ENCODE measurements at places on chromosomes 16 and 17.
A peak's percentile ranks its signal among the peaks of the same experiment; 100 is the strongest.

GRCh38 chr17:14042411-14042810, 26.9 kb upstream of the COX10 start:
- no peak for DNase-seq

GRCh38 chr17:49227436-49228261, 2.9 kb downstream of the PHOSPHO1 start:
- DNase-seq: no peak

DNA sequence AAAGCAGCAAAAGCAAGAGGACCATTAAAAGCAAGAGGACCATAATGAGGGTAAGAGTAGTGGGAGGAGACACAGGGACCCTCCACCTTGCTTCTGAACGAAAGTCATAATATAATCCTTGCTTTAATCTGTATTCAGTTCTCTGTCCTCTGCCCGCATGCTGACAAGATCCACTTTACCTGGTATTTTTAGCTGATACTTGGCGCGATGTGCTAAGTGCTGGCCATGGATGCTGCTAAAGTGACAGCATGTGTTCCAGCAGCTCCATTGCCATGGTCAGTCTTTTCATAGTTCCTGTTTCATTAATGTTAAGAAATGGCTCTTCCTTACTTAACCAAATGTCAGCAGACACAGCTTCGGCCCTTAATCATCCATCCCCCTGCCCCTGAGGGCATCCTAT, 86.8 kb downstream of the CA10 start:
- no peak for DNase-seq

DNA sequence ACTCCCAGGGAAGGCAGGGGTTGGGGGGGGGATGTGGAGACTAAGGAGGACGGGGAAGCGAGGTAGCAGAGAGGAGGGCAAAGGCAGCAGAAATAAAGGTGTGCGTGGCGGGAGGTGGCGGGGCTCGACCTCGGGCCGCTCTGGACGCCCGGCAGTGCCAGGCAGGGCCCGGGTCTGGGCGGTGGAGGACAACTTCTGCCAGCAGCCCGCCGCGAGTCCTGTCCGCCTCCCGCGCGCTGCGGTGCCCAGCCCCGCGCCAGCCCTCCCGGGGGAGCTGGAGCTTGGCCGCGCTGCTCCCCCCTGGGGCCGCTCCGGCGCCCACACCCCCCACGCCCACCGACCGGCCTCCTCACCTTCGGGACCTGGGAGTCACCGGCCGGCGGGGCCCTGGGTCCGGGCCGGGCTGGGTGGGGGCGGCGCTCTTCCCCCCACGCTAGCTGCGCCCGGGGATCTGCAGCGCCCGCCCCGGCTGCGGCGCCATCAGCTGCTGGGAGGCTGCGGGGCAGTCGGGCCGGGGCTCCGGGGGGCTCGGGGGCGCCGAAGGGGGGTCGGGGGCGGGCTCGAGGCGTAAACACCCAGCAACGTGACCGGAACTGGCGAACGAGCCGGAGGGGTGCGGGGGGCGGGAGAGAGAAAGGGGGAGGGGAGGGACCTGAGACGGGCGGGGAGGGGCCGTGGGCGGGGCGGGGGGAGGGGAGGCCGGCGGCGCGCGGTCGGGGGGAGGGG, at the start of gene CCDC92B:
Gene CCDC92B, minus strand, starts transcription at position 595 of the 726 bp plus-strand sequence. CDS start 14,507 bp downstream, outside the sequence.
- no peak for DNase-seq

- DNase-seq: peak; percentile 8
Measured at GRCh38 chr16:72066747-72067146, 3.7 kb downstream of the HPR start.

DNA sequence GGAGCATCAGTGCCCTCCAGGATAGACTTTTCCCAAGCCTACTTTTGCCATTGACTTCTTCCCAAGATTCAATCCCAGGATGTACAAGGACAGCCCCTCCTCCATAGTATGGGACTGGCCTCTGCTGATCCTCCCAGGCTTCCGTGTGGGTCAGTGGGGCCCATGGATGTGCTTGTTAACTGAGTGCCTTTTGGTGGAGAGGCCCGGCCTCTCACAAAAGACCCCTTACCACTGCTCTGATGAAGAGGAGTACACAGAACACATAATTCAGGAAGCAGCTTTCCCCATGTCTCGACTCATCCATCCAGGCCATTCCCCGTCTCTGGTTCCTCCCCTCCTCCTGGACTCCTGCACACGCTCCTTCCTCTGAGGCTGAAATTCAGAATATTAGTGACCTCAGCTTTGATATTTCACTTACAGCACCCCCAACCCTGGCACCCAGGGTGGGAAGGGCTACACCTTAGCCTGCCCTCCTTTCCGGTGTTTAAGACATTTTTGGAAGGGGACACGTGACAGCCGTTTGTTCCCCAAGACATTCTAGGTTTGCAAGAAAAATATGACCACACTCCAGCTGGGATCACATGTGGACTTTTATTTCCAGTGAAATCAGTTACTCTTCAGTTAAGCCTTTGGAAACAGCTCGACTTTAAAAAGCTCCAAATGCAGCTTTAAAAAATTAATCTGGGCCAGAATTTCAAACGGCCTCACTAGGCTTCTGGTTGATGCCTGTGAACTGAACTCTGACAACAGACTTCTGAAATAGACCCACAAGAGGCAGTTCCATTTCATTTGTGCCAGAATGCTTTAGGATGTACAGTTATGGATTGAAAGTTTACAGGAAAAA, 9.7 kb upstream of the CYLD start:
- DNase-seq: no peak

DNA sequence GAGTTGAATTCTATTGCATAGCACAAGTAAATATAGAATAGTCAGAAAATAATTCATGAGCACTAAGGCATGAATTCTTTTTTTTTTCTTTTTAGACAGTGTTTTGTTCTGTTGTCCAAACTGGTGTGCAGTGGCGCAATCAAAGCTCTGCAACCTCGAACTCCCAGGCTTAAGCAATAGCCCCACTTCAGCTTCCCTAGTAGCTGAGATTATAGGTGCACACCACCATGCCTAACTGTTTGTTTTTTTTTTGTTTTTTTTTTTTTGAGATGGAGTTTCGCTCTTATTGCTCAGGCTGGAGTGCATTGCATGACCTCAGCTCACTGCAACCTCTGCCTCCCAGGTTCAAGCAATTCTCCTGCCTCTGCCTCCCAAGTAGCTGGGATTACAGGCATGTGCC, 16.6 kb downstream of the TUBD1 start:
- no peak for DNase-seq

DNA sequence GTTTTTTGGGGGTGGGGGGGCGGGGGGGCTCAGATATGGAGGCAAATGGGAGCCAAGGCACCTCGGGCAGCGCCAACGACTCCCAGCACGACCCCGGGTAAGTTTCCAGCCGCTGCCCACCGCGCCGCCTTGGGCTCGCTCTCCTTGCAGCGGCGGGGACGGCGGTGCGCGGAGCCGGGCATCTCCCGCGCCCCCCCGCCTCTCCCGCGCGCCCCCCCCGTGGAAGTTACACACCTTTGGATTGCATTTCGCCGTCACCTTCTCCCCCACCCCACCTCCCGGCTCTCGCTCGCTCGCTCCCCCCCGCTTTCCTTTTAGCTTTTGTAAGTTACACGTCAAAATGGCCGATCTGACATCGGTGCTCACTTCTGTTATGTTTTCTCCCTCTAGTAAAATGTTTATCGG, 387 bp downstream of the MSI2 start:
- DNase-seq: no peak

- DNase-seq: no peak
Measured at GRCh38 chr17:67128700-67129099, 84.3 kb downstream of the CACNG1 start.

GRCh38 chr17:51044976-51045375, 75.7 kb downstream of the SPAG9 start:
- no peak for DNase-seq

- no peak for DNase-seq
Measured at GRCh38 chr17:20234276-20234675, 225.1 kb downstream of the SPECC1 start.

DNA sequence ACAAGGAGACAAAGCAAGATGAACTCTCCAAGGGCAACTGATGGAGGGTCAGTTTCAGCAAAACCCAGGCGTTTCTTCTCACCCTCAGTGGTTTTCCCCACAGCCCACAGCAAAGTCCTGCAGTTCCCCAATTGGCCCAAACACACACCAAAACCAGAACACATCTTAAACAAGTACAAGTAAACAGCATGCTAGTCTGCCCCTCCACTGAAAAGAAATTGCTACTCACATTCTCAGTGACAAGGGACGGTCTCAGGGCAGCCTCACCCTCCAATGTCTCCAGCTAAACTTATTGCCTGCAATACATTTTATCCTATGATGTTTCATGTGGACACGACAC, 300.6 kb upstream of the IRX3 start:
- DNase-seq: no peak

GRCh38 chr17:18925187-18925586, 26.8 kb upstream of the SLC5A10 start:
- no peak for DNase-seq

GRCh38 chr17:5381542-5381941, 37.9 kb downstream of the NUP88 start:
- no peak for DNase-seq

GRCh38 chr16:53541326-53541725, 38.3 kb upstream of the AKTIP start:
- DNase-seq: no peak

DNA sequence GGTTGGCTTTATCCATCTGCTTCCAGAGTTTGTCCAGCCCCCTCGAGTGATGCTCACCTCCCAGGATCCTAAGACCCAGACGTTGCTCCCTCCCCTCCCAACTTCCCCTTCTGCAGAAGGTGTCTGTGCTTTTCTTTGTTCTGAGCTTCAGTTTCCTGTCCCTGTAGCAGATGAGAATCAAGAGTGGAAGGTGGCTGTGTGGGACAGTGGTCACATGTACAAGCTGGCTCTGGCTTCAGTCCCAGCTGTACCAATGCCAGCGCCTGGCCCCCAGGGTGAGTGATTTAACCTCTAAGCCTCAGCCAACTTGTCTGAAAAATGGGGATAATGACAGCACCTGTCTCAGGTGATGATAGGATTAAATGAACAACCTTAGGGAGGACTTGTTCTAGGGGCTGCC, 7.7 kb downstream of the PRR15L start:
- no peak for DNase-seq

DNA sequence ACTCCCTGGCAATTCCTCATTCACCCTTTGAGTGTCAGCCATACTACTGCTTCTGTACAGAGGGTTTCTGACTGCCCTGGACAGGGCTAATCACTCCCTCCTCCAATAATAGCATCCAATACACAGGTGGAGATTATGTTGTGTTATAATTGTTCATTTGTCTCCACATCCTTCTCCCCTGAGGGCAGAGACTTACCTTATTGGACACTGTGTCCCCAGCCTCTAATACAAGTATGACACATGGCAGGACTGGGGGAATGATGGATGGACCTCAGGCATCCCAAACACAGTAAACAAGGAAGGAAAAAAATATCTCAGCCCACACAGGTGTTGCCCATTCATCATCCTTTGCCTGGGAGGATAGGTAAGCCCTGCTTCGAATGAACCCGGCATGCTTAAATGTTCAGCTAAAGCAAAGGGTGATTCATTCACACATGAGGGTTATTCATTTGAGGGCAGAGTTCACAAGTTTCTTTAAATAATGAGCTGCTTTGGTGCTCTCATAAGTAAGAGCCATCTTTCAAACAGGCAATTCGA, 34.8 kb downstream of the MMD start:
- no peak for DNase-seq

DNA sequence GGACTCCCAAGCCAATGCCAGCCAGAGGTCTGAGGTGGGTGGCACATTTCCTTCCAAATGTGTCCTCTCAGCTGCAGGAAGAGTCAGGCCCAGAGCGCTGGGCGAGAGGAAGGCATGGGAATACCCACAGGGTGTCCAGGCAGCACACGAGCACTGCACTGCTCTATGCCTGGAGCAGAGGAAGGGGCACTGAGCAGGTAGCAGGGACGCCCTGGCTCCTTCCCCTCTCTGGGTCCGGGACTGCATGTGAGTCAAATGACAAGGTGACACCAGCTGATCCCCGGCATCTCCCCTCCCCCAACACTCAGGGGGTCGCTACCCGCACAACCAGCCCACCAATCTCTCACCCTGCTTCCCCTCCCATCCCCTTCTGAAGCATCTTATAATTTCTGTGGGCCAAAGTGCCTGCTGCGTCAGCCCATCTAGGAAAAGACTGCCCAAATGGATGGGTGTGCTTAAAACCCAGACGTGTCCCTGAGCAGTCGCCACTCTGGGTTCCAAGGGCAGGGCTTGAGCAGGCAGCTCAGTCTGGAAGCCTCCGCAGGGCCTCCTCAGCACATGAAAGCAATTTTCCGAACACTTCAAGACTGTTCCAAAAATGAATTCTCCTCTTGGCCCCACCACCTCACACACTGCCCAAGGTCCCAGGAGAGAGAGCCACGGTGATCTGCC, 12.0 kb upstream of the BCAR1 start:
- DNase-seq: no peak

GRCh38 chr17:65561452-65562205, at the start of gene AXIN2:
Gene AXIN2 (minus strand): TSS chr17:65561648. CDS start chr17:65558620, 3,028 bp downstream.
- peak; percentile 61 for DNase-seq

- DNase-seq: no peak
Measured at GRCh38 chr16:4870138-4870671, 22.9 kb downstream of the UBN1 start.

- DNase-seq: no peak
Measured at GRCh38 chr17:35170968-35171771, 23.0 kb downstream of the SLC35G3 start.

- DNase-seq: no peak
Measured at GRCh38 chr16:10039220-10040096, 142.8 kb downstream of the GRIN2A start.

DNA sequence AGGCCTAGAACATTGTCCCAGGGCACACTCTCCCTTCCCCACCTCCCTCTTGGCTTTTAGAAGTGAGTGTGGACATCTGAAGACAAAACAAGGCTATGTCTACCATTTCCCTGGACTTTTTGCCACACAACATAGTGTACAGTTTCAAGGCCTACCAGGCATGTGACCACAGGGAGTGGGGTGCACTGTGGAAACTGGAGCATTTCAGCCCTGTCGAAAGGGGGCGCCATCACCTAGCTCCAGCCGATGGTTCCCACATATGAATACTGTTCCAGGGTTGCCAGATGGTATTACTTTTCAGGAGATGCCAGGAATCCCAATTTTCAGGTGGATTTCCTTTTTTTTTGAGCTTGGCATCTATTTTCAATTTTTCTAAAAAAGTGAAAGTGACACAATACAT, 140.7 kb downstream of the KATNIP start:
- DNase-seq: no peak

- DNase-seq: no peak
Measured at GRCh38 chr16:69823831-69824563, 61.9 kb downstream of the WWP2 start.

- no peak for DNase-seq
Measured at GRCh38 chr16:29712809-29713208, 33.0 kb downstream of the C16orf54 start.

GRCh38 chr17:32461853-32462617, 17.7 kb downstream of the PSMD11 start:
- DNase-seq: no peak

DNA sequence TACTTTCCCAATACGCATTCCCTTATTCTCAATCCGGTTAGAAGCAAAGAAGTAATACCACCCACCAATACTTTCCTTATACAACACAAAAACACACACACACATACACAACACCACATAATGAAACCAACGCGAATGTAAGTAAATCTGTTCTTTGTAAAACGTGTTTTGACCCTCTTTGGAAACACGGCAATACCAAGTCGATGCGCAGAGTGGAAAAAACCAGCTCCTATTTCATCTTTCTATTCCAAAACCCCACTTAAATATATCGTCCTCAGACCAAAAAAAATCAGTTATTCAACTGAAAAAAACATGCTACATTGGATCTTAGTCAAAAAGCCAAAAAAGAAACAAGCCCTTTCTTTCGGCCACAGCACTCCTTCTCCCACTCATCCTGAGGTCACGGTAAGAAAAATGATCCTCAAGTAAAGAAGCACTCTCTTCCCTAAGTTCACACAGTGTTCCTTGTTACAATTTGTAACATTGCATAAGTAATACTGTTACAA, 31.0 kb upstream of the ARL4D start:
- DNase-seq: peak; percentile 67

- DNase-seq: no peak
Measured at GRCh38 chr17:40360091-40360490, 4.4 kb downstream of the GJD3 start.

Data from retinal pigment epithelial cell (primary cell).